ENCODE measurements at places on chromosomes 16 and 17.

- no peak for DNase-seq
Measured at GRCh38 chr17:59627770-59628171, 8.1 kb downstream of the CLTC start.

DNA sequence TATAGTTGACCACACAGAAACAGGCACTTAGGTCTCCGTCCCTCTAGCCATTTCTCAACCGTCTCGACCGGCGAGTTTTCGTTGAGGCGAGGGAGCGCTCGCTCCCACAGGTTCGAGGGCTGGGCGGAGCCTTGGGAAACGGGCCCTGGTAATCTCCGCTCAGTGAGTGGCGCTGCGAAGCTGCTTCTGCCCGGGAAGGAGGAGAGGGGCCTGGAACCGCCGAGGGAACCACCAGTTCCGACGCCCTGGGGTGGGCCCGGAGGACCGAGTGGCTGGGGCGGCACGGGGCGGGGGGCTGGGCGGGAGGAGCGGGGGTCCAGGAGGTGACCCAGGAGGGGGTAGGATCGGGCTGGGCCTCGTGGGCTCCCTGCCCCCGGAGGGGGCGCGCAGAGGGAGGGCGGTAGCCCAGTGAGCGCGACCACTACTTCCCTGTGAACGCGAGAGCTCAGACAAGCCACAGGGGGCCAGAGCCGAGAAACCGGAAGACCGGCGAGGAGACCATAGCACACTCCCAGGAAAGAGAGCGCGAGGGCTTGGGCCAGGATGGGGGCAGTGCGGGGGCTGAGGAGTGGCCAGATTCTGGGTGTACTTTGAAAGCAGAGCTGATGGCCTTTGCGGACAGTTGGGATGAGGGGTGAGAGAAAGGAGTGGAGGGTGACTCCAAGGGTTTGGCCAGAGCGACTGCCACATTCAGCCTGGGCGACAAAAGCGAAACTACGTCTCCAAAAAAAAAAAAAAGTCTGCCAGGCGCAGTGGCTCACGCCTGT, 29.9 kb upstream of the ARL4D start:
- peak; percentile 64 for DNase-seq

DNA sequence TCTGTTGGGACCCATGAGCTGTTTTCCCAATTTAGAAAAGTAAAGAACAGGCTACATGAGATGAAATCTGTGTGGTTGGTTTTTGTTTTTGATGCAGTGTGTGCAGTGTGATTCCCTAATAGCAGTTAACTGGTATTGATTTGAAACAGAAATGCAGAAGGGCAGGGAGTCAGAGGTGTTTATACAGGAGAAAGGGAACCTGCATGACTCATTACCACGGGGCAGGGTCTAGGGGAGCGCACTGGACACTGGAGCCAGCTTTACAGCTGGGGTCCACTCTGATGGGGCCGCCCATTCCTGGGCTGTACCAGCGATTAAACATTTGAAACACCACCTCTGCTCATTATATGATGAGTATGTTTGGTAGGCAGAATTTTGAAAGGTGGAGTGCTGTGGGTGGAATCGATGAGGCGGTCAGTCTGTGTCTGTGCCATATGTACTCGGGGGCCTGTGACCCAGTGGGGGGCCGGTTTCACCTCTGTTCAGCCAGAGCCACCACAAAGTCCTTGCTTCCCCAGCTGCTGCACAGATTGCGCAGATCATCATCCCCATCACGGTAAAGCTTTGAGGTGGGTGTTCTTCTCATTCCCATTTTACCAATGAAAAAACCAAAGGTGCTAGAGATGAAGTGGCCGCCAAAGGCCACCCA, 142.5 kb downstream of the CMIP start:
- no peak for DNase-seq

DNA sequence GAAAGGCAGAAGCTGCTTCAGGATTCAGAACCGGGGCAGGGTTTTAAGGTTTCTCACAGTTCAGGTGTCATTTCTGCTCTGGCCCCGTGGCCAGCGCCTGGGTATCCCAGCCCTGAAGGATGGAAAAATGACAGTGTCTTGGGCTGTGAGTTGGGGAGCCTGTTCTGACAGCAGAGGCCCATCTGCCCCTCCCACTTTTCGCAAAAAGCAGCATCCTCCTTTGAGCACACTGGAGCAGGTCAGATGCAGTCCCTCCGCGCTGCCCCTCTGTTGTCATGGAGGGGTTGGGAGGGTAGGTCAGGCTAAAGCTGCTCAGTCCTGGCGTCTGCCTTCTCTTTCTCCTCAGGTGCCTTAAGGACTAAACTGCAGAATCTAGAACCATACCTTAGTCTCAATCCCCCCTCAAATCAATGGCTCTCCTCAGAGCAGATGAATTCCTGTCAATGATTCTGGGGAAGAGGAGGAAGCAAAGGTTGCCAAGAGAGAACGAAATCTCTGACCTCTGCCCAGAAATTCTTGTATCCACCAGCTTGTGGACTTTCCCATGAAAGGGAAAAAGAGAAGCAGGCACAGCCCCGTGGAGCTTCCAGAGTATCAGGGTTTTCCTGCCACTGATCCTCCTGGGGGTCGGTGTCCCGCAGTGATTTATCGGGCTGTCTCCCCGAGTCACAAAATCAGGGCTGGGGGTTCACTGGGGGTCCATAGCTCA, 7.3 kb downstream of the NEUROD2 start:
- no peak for DNase-seq

DNA sequence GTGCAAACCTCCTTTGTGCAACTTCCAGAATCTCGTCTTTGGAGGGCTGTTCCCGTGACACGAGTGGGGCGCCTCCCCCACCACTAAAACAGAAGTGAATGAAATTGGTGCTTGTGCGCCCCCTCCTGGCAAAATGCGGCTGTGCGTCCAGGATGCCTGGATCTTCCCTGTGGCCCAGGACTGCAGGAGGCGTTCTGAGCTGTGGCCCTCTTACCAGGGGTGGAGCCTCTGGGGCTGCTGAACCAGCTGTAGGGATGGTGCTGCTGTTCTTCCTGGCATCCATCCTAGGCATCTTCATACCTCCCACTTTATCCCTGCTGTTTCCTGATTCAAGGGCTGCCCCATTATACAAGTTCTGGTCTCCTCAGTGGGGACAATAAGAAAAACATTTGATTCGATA, 18.5 kb upstream of the NAGLU start:
- peak; percentile 80 for DNase-seq

DNA sequence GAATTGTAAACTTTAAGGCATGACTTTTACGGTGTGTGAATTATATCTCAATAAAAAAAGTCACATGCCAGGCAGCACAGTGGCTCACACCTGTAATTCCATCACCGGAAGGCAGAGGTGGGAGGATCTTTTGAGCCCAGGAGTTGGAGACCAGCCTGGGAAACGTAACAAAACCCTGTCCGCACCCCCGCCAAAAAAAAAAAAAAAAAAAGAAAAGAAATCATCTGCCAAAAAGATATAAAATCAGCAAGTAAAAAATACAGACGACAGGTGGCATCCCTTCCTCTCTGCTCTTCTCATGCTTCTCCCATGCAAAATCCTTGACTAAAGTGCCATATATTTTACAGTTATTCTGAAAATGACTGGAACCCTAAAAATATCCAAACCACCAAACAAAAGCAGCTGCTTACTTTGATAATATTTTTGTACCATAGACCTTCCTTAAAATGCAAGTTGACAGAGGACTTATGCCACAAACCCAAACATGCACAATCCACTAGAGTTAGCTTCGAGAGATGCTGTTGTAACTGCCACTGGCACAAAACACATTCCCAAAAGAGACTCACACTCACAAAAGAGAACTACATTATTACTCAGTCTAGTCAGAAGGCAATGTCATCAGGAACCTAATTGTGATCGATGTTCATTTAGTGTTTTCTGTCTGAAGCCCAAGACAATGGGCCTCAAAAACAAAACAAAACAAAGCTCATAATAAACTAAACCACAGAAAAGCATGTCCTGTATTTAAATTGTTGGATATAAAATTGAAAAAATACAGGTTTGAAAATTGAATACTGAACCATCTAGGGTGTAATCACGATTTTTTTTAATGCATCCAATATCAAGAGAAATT, 2.4 kb downstream of the CRLF3 start:
- DNase-seq: no peak

DNA sequence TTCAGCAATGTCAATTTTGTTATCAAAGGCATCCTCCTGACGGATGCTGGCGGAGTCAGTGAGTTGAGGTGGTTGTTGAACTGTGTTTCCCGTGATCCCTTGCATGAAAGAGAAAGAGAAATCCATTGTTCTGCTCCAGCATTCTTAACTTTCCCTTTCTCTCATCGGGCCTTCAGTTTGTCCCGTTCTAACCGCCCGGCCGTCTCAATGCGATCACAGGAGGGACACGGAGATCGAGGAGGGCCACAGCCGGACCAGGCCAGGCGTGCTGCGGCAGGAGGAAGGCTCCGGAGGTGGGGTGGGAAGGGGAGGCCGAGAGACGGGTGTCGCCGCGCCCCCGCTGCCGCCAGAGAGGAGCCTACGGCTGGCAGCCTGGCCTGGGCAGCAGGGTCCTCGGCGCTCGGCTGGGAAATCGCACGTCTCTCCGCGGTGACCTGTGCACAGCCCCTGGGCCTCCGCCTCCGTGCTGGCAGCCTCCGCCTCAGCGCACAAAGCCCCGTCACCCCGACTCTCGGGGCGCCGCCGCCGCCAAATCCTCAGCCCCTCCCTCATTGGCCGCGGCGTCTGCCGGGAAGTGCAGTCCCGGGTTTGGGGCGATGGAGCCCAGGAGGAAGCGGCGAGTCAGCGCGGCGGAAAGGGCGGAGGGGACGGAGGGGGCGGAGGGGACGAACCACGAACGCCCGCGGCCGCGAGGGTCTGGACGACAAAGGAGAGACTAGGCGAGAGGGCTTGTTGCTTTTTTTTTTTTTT, 38.1 kb downstream of the SOST start:
- peak; percentile 74 for DNase-seq

DNA sequence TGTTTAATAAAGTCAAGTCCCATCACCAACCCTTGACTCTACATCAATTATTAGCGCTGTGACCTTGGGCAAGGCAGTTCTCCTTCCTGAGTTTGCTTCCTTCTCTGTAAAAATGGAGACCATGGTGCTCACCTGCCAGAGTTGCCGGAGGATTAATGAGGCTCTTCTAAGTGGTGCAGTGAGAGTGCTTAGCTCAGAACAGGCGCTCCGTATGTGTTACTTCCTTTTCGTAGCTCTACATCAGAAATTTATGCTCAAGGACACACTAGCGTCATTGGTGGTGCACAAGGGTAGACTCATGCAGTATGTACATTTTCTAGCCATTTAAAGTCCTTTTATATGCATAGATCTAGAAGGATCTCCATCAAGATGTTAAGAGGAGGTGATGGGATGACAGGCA, 17.4 kb upstream of the CMIP start:
- DNase-seq: no peak

GRCh38 chr16:87284183-87284582, 33.0 kb downstream of the C16orf95 start:
- no peak for DNase-seq

DNA sequence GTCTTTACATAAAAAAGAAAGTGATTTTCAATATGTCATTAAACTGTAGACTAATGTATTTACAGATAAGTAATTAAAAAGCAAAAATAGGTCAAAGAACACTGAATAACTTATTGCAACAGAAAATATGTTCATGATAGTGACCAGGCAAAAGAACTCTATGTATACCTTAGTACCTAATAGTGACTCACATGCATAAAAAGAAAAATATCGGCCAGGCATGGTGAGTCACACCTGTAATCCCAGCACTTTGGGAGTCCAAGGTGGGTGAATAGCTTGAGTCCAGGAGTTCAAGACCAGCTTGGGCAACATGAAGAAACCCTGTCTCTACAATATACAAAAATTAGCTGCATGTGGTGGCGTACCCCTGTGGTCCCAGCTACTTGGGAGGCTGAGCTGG, 33.0 kb upstream of the TOM1L1 start:
- no peak for DNase-seq

DNA sequence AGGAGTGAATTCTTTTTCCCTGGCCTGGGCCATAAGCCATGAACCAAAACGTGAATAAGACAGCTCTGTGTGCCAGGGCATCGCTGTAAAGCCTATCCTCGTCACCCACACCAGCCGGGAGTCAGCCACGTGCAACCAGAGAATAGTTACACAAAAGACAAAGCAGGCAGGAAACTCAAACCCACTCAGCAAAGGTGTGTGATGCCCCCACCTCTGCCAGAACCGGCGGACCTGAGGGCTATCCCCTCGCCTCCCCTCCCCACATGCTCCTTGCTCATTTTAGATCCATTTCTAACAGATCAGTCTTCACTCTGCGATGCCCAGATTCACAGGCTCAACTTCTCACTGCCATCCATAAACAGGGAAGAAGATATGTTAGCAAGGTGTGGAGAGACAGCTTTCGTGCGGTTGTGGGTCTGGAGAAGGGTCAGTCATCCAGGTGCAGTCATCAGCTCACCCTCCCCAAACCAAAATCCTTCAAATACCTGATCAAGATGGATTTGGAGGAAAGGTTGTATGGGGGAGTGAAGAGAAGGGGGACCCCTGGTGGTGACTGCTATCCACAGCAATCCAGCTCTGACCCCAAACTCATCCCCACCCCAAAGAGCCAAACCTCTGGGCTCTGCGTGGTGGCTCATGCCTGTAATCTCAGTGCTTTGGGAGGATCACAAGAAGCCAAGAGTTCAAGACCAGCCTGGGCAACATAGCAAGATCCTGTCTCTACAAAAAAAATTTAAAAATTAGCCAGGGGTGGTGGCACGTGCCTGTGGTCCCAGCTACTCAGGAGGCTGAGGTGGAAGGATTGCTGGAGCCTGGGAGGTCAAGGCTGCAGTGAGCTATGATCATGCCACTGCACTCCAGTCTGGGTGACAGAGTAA, 219.2 kb downstream of the C16orf78 start:
- peak; percentile 27 for DNase-seq

DNA sequence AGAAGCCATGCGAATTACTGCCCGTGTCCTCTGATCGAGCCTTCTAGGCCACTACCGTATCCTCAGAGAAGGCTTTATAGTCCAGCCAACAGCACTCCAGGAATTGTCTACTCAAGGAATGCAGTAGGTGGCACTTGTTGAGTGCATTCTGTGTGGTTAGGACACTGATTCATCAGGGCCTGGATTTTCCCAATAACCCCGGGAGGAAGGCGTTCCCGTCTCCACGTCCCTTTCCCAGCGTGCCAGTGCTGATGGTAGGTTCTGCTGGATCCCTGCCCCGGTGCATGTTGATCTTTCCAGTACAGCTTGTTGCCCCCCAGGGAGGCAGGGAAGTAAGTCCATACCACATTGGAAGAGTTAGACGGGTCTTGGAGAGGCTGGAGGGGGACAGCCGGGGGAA, 122.2 kb downstream of the RPTOR start:
- DNase-seq: no peak

DNA sequence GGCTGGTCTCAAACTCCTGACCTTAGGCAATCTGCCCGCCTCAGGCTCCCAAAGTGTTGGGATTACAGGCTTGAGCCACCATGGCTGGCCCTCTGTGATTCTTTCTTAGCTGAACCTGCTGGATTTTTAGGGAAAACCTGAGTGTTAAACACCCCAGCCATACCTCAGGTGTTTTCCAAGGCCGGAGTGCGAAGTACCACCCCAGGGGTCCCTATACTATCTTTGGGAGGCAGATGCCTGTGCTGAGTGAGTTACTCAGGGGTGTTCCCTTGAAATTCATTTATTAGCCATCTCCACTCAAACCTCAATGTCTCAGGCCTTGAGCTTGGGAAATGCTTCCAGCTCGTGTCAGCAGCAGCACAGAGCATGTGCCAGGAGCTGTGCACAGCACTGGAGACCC, 432.7 kb downstream of the SLC39A11 start:
- no peak for DNase-seq

- peak; percentile 60 for DNase-seq
Measured at GRCh38 chr17:68011199-68011665, 15.0 kb upstream of the C17orf58 start.
